ENCODE measurements at places on chromosomes 7 and 10.
A peak's percentile ranks its signal among the peaks of the same experiment; 100 is the strongest.

DNA sequence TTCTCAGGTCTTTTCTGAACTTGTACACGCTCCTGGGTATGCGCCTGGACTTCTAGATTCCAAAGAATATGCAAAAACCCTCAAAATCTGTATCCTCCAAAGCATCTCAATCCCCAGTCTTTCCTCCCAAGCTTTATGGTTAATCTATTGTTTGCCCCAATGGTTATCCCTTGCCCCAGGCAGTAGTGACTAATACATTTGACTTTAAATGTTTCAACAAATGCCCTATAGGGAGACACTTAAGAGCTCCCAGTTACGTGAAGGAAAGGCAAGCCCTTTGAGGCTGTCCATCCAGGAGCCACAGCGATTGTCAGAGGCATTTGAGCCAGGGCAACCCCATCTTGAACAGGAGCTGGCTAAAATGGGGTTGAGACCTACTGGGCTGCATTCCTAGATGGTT, 12.7 kb upstream of the FOXL3 start:
- no peak for DNase-seq

GRCh38 chr7:116101704-116102103, 71.1 kb upstream of the TFEC start:
- DNase-seq: no peak

DNA sequence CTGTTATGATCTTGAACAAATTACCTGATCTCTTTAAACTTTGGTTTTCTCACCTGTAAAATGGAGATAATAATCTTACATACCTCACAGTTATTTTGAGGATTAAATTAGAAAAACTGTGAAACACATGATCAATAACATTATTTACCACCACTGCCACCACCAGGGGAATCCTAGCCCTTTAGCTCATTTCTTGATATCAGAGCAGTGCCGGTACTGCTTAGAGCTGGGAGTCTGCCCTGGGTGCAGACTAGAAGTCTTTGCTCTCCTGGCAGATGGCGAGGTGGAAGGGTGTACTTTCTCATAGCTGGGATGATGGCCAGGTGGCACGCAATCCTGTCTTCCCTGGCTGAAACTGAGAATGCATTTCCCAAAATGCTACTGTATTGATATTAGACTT, 12.7 kb upstream of the EFCAB10 start:
- peak; percentile 50 for DNase-seq

- no peak for DNase-seq
Measured at GRCh38 chr10:6766131-6766801, 186.2 kb upstream of the PRKCQ start.

GRCh38 chr7:6446838-6447580, 745 bp downstream of the DAGLB start:
- DNase-seq: peak; percentile 49

GRCh38 chr10:71614946-71615345, 104.6 kb downstream of the C10orf105 start:
- DNase-seq: no peak

GRCh38 chr7:20798694-20799121, 12.0 kb upstream of the SP8 start:
- peak; percentile 9 for DNase-seq

- no peak for DNase-seq
Measured at GRCh38 chr7:100607111-100607510, 4.9 kb downstream of the PCOLCE start.

DNA sequence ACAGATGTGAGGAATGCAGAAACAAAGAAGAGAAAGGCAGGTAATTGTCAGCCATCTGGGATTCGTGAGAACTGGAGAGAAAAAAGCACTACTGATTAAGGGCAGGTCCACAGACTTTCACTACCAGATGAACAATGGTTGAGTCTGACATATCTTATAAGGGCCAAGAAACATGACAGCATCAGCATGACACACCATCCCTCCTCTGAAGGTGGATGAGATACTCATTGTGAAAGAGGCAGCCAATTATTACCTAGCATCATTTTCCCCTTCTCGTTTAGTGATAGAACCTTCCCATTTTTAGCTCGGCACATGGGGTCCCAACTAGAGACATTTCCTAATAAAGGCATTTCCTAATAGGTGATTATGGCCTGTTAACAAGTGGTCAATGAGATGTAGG, 19.2 kb upstream of the MET start:
- DNase-seq: no peak

DNA sequence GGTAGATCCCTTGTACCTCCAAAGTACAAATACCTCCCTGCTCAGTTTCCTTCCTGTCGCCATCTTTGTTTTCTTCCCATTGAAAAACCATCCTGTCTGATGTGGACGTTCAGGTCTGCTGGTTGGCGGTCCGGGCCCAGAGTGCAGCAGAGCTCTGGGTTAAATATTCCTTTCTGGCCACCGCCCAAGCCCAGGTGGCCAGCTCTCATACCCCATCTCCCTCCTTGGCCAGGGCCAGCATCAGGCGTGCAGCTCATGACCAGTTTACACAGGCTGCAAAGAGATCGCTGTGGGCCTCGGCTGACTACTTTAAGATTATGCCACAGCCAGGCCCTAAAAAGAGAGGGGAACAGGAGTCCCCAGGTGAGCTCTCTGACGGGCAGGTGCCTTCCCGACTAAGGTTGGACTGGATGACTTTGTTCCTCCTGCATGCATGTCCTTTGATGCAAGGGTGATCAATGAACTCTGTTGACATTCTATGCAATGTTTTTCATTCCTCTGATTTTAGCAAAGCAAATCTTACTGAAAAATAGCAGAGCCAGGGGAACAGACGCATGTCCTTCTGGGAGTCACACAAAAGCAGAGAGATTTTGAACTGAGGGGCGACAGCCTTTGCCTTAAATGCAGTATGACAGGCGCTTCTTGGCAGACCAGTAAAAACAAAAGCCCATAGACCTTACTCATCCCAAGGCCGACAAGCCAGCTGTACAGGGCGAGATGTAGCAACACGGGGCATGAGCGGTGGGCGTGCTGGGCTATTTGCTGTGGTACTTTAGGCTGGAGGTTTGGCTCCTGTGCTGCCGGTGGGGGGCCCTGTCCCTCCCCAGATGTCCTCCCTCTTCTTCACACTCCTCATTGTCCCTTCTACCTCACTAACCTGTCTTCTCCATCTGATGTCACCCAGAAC, 33.3 kb upstream of the SH2B2 start:
- no peak for DNase-seq

GRCh38 chr7:117250801-117251200, 72.1 kb downstream of the WNT2 start:
- no peak for DNase-seq

GRCh38 chr7:52475001-52475582, 560.3 kb upstream of the POM121L12 start:
- DNase-seq: no peak

GRCh38 chr7:120775755-120776154, 82.2 kb downstream of the TSPAN12 start:
- DNase-seq: no peak

DNA sequence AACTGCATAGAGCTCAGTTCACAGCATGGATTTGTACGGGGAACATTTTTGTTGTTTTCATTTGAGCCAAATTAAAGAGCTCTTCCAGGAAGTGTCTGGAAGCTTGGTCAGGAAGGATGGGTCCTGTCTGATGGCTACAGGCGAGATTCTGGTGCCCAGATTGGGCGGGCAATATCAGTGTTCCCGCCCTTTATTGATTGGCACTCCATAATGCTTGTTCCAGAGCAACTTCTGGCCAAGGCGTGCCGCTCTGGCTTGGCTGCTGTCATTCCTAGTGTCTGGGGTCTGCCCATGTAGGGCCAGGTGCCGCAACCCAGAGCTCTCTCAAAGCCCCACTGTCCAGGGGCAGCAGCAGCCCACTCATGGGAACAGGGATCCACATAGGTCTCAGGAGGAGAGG, 45.9 kb downstream of the RAMP3 start:
- DNase-seq: no peak

All from MM.1S (cell line).